ENCODE measurements at places on chromosomes 3 and 15.
A peak's percentile ranks its signal among the peaks of the same experiment; 100 is the strongest.

- no peak for DNase-seq
These were observed 76.5 kb downstream of the PFN2 start for GRCh38 chr3:149894205-149894604.

GRCh38 chr15:81258455-81258854 lies 61.8 kb downstream of the IL16 start:
- DNase-seq: no peak

- DNase-seq: peak; percentile 37
These were observed 128.6 kb upstream of the IQSEC1 start for GRCh38 chr3:13201851-13202250.

- DNase-seq: no peak
These were observed 103.1 kb downstream of the HCN4 start for GRCh38 chr15:73265536-73266153.

GRCh38 chr3:173938159-173938558 lies 540.6 kb downstream of the NLGN1 start:
- no peak for DNase-seq

GRCh38 chr15:72156928-72157327 lies 38.7 kb downstream of the SENP8 start:
- no peak for DNase-seq

DNA sequence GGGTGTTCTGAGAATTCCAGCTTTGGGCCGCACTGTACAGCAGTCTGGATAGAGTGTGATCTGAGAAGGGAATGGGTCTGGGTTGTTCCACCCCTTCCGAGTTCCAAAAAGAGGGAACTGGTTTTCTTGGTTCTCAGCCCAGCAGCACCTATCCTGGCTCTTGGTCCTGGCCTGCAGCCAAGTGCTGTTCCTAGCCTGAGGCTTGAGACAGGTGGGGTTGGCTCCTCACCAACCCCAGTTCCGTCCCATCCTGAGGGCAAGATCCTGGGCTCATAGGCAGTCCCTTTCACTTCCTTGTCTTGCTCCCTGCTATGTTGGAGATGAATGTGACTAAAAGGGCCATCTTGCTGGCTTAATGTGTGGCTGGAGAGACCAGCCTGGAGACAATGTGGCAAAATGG lies 15.2 kb downstream of the IVD start:
- peak; percentile 85 for DNase-seq

Measured in left lung (tissue), 14 donors.